Activated CD8-positive, alpha-beta T cell treated with anti-CD3 and anti-CD28 coated beads, Interleukin-2, amount 10 ng/mL, durations not matched to agents 7 days and 5 days (primary cell): ENCODE measurements at places on chromosomes 4 and X.

DNA sequence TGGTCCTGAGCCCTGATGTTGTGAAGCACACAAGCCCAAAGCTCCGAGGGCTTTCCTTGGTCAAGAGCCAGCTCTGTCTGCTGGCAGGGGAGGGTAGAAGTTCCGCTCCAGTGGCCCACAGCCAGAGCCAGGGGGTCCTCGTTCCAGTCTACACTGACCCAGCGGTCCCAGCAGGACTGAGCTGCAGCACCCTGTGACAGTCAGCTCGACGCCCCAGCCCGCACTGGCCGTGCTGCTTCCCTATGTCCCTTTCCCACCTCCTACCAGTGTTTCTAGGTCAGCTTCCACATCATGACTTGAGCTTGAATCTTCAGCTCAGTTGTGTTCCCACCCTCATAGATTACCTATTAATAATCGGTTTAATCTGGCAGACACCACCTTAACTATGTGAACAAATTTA lies 22.5 kb upstream of the DCTD start:
- DNase-seq: no peak

- DNase-seq: no peak
Observed at GRCh38 chr4:182554736-182555135, 311.5 kb downstream of the TENM3 start.

GRCh38 chr4:185761352-185762235 lies 50.4 kb downstream of the SORBS2 start:
- no peak for DNase-seq

DNA sequence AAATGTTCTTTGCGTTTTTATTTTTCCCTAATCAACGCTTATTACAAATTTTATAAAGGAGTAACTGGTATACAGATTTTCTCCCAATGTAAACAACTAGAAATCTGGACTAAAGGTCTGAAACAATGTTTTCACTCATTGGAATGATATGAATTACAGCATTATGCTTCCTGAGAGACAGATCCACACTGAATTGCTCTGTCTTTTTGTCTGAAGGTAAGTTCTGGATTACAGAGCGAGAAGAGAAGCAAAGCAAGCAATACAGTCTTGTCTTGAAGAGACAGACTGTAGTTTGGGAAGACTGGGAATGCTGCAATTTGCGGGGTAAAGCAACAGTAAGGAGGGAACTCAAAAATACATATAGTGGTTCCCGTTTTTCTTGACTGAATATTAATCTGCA lies 262.2 kb upstream of the PABPC4L start:
- DNase-seq: no peak

DNA sequence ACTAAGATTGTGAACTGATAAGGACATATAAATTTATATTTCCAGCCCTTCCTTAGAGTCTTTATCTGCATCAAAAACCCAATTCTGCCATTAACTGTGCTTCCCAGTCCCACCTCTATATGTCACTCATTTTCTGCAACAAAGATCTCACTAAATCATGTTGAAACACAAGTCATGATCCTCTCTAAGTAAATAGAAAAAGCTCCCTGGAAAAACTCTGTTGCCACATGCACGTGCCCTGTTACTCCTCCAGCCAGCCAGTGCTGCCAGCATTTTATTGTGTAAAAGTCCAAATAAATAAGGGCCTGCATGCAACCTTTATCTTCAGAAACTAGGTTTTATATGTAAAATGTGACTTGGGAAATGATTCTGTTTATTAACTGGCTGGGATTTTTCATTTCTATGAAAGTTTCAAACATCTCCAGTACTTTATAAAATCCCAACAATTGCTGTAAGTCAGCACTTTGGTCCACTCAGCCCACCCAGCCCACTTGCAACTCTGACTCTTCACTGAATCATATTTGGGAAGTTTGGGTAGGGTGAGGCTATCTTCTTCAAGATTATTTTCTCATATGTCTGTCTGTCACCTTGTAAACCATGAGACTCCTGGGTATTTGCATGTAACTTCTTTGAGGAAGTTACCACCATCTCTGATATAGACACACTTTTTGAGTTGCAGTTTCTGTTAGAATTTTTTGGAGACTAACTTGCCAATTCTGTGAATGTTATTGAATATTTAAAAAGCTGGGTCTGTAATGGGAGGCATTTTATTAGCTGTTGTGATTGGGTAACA lies 40.0 kb upstream of the SMARCA5 start:
- no peak for DNase-seq
